ENCODE measurements at places on chromosomes 5 and 9.

- no peak for DNase-seq
These were observed 156.8 kb upstream of the MSX2 start for GRCh38 chr5:174567506-174568141.

DNA sequence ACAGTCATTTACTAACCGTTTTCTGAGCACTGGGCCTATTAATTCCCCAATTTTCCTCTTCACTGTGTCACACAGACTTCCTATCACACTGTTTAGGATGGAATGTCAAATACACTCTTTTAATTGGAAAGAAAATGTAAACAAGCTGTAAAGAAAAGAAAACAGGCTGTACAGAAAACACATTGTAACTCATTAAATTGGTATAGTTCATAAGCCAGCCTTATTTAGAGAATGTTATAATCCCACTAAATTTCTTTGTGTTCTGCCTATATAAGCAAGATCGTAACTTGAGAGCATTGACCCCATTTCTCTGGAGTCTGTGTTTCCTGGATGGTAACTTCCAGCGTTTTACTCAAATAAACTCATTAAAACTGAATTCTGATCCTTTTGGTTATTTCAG lies 46.5 kb downstream of the TARS1 start:
- no peak for DNase-seq

DNA sequence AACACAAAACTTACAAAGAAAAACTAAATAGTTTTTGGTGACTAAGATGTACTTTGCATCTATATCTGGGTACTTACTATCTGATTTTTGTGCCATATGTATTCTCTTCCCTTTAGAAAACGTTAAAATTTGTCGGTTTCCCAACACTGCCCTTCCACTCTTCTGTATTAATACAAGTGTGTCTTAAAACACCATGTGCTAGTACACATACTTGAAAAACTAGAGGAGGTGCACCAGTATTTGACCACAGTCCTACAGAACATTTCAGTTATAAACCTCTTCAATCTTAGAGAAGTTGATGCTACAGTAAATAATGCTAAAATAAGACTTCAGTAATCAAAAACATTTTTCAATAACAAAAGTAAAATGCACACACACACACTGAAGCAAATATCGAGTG lies 251.2 kb downstream of the EFNA5 start:
- DNase-seq: no peak

DNA sequence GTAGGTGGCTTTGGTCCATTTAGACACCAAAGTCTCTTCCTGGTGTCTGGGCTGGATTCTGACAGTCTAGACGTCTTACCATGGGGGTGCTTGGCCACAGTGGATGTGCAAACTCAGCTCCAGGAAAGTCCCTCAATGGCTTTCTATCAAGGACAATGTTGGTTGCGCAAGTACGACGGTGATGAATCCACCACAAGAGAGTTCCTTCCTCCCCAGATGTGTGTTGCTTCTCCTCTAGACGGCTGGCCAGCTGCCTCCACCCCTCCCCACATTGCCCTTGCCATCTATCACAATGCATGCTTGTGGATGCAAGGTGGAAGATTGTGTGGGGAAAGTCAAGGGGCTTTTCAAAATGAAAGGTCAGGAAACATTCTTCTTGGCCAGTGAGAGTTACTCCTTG lies 89.7 kb upstream of the IRX2 start:
- DNase-seq: no peak

DNA sequence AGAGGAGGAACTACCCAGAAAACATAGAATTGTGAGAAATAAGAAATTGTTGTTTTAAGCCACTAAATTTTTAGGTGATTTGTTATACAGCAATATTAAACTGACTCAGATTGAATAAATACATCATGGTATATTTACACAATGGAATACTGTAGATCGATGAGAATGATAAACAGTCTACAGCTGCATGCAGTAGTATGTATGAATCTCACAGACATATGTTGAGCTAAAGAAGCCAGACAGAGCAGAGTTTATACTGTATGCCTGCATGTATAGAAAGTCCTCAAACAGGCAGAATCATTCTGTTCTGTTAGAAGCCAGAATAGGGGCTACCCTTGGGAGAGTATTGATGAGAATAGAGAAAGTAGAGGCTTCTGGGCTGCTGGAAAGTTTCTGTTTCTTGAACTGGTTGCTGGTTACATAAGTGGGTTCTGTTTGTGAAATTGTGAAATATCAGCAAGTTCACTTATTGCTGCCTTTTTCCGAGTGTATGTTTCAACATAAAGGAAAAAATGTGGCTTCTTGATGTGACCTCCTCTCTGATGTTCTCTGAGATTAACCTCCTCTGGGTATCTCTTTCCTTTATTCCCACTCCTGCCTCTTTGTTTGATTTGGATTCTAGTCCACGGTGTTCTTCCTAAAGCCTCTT lies 9.6 kb downstream of the KIAA1958 start:
- DNase-seq: no peak

DNA sequence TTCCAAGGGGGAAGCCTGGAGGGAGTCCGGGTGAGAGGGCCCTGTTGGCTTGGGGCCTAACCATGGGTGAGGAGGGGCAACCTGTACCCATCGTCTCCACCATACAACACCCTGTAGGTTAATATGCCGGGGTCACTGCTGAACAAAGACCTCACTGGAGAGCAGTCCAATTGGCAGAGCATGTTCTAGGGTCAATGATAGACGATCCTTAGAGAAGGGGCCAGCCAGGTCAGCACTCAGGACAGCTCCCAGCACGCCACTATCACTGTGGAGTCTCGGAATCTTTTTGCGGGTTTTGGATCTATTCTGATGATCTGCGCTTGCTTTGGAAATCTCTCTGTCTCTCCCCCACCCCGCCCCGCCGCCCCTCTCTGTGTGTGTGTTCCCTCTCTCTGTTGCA lies 218.4 kb upstream of the MVB12B start:
- no peak for DNase-seq

GRCh38 chr9:89361816-89362646 lies 43.7 kb downstream of the SECISBP2 start:
- DNase-seq: no peak

DNA sequence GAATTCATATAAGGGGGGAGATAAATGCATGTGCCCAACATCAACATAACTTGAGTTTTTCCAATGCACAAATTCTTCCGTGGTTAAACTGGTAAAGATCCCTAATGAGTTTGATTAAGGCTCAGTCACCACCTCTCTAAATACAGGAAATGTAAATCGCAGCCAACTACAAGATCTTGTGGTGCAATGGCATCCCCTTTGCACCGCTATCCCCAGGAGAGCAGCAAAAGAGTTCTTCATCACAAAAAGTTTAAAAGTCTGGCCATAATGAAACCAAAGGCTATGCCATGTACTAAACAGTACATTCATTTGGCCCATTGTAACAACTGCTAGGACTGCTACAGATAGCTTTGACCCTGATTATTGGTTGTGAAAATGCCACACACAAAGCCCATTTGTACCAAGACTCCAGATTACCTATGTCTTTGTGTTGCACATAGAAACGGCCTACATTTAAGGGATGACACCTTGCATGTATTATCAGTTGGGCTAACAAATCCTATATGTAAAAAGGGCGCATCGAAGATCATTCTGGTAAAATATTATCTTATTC lies 44.5 kb downstream of the ZNF608 start:
- DNase-seq: no peak

DNA sequence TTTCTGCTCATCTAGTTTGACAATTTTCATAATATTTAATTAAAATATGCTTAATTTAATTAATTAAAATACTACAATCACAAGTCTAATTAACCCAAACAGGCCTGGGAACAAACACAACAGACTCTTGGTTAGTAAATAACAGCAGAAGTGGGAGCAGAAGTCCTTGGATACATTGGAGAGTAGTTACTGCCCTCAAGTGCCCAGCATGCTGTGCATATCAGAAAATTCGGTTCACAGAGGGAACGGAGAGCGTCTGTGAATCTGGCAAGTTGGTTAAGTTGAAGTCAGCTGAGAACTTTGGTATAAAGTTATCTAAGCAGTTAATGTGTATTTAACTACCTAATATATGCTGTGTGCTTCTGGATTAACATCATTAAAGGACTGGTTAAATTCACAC lies 87.0 kb upstream of the ATG10 start:
- DNase-seq: no peak

All from NCI-H1105 (cell line).